Hematopoietic multipotent progenitor cell (in vitro differentiated cells): ENCODE measurements at places on chromosomes 7 and 10. TPM values are rescaled to one million over a fixed set of nuclear protein-coding genes. Genes with fewer than 3 reads are reported as not detected.

Gene NOS3
- 0.27 TPM for total RNA-seq

Gene POM121C
- total RNA-seq = 21.0 TPM

Gene YAE1
- 7.8 TPM for total RNA-seq

Gene ADAM8
- total RNA-seq = 146 TPM

Gene HERPUD2
- 61.7 TPM for total RNA-seq

Gene ICA1
- 14.0 TPM for total RNA-seq

Gene AKR1E2
- total RNA-seq = 31.5 TPM

Gene EMX2
- not detected for total RNA-seq

Gene GIMAP6
- total RNA-seq = 67.1 TPM

Gene CCDC172
- not detected for total RNA-seq

GRCh38 chr10:14879928-14880193 is 1.2 kb downstream of the SUV39H2 start:
- no peak for DNase-seq

- no peak for DNase-seq
Measured at GRCh38 chr7:27111751-27112277, 9.3 kb upstream of the HOXA2 start.

GRCh38 chr7:69723663-69724062 is 125.4 kb downstream of the AUTS2 start:
- no peak for DNase-seq

DNA sequence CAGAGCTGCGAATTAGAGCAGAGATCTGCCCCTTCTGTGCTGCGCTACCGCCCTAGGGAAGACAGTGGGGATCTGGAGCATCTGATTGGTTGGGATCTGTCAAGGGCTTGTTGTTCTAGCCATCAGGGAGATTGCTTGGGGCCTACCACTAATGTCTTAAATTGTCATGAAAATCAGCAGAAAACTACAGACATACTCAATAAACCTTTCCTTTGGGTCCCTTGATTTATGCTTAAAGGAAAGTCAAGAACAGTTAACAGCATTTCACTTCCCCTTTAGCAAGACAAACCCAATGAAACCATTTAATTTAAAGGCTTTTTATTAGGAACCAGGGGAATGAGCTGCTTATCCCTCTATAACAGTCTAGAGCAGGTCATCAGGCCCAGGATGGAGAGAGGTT is 10.0 kb downstream of the SLC25A28 start:
- DNase-seq = no peak

- peak; percentile 86 for DNase-seq
Measured at GRCh38 chr10:129532838-129533237, 65.8 kb downstream of the MGMT start.

DNA sequence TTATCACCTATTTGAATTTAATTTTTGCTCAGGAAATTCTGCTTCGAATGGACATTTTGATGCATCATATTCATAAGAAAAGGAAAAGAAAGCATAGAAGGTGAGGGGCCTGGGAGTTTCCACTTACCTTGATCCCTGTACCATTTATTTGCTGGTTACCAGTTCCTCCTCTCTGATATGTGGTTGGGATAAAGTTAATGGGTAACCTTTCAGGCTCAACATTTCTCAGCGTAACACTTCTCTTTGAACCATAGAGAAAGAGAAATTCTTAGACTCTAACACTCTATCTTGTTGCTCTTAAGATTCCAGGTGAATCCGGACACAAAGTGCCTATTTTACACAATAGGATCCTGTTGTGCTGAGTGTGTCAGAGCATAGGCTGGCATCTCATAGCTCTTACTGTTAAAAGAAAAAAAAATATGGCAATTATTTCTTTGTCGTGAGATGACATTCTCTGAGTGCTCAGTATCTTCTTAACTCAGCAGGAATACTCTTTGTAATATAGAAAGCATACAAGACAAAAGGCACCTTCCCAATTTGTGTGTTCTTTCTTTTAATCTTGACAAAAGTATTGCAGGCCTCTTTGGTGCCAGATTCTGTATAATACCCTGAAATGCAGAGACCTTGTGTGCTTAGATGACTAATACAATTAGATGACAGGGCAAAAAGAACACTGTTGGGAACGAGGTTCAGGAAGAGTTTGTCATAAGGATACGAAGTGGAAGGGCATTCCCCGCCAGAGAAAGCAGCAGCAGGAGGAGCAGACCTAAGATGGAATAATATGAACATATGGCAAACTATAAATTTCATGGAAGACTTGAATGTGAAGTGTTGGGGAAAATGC is 689.6 kb downstream of the NRG3 start:
- DNase-seq = no peak

GRCh38 chr10:59557052-59557451 is 152.6 kb downstream of the SLC16A9 start:
- DNase-seq = no peak

DNA sequence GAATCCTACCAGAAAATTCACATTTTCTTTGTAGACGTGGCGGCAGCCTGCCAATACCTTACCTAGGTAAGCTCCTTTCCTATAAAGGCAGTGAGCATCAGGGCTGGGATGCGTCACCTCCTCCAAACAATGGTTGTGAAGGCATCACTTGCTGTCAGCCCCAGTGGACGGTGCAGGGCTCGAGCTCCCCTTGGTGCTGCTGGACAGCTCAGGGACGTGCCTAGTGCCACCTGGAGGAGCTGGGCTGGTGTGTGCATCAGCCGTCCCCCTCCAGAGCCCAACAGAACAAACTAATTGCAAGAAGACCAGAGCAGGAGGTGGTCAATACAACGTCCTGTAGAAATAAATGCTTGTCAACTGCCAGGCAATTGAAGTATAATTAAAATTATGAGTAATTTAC is 517.5 kb upstream of the FOXK1 start:
- DNase-seq = no peak

- no peak for DNase-seq
Measured at GRCh38 chr7:101744588-101744987, 72.8 kb upstream of the CUX1 start.

DNA sequence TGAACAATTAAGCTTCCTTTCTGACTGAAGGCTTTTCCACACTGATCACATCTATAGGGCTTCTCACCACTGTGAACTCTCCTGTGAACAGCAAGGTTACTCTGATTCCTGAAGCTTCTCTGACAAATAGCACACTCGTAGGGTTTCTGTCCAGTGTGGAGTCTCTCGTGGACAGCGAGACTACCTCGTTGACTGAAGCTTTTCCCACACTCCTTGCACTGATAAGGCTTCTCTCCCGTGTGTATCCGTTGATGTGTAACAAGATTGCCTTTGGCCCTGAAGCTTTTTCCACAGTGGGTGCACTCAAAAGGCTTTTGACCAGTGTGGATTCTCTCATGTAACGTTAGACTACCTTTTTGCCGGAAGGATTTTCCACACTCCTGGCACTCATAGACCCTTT is 4.4 kb downstream of the ZNF32 start:
- DNase-seq = no peak

- DNase-seq = no peak
Measured at GRCh38 chr10:909831-910230, 21.7 kb downstream of the LARP4B start.

GRCh38 chr10:96843823-96844222 is 11.7 kb downstream of the LCOR start:
- DNase-seq = no peak

GRCh38 chr10:127149501-127150081 is 46.8 kb downstream of the INSYN2A start:
- no peak for DNase-seq

- no peak for DNase-seq
Measured at GRCh38 chr10:120770496-120770895, 80.7 kb upstream of the WDR11 start.
